Mammary epithelial cell (primary cell): ENCODE measurements at places on chromosomes 1 and 21.
A peak's percentile ranks its signal among the peaks of the same experiment; 100 is the strongest.

DNA sequence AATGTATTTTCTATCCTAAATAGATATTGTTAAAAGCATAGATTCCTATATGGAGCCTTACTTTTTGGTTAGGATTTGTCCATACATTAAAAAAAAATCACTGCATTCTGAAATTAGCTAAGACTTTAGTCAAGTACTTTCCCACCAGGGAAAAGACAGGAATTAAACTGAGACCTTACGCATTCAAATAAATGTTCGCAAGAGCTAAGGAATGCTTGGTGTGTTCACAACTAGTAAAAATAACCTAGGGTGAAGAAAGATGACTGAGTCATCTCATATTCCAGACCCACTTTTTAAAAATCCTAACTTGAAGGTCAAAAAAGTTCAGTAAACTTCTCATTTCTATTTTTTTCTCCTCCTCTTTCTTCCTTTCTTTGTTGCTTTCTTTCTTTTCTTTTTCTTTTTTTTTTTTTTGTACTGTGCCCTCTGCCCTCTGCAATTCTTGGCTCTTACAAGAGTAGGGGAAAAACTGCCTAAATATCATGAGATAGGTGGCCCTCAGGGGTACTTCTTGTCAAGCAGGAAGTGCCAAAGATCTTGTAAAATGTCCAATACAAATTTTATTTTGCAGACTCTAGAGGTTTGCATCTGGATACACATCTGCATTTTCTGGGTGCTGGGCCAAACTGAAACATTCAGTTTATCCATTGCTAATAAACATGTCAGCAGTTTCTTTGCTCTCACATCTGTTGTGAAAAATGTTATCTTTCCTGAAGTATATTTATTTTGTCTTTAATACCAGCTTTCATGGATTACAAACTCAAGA, 121.4 kb upstream of the GORAB start:
- peak; percentile 17 for DNase-seq

DNA sequence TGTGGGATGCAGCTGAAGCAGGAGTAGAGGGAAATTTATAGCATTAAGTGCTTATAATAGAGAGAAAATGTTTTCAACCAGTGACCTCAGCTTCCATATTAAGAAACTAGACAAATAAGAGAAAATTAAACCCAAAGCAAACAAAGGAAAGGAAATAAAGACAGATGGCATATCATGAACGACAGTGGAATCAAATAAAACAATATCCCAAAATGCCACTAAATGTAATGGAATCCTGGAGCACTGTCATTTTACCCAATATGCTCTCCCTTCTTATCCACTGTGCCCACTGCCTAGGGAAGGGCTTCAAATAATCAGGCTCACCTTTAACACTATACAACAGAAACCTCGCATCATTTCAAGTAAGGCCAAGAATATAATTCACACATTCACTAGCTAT, 12.4 kb upstream of the CCN1 start:
- DNase-seq: no peak

- no peak for DNase-seq
Measured at GRCh38 chr1:171207377-171207776, 22.3 kb downstream of the FMO2 start.

- peak; percentile 43 for DNase-seq
Measured at GRCh38 chr1:17437580-17438317, 1.7 kb downstream of the RCC2 start.

- DNase-seq: no peak
Measured at GRCh38 chr1:5971471-5972197, 20.6 kb downstream of the NPHP4 start.

- DNase-seq: peak; percentile 96
Measured at GRCh38 chr1:85611856-85612255, 31.3 kb downstream of the CCN1 start.

- DNase-seq: no peak
Measured at GRCh38 chr21:30579346-30579745, 10.9 kb downstream of the KRTAP22-2 start.

DNA sequence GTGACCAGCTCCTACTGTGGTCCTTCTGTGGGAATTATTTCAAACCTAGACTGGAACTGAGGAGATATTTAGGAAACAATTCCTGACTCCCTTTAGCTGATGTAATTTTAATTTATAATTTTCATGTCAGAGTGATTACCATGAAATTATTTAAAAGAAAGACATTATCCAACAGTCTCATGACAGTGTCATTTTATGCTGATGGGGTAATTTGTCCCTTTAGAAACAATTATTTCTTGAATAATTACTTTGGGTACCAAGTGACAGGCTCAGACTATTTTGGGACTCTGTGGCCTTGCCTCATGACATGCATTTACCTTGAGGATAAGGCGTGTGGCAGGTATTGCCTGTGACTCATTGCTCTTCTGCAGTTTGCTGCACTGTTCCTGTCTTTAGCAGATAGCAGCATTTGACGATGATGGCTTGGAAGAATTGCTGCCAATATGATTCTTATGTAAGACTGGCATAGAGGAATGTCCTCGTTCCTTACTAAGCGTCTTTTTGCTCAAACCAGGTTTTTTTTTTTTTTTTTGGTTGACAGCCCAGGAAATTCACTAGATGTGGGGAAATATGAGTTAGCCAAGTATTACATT, 206.0 kb upstream of the HMCN1 start:
- DNase-seq: peak; percentile 53

DNA sequence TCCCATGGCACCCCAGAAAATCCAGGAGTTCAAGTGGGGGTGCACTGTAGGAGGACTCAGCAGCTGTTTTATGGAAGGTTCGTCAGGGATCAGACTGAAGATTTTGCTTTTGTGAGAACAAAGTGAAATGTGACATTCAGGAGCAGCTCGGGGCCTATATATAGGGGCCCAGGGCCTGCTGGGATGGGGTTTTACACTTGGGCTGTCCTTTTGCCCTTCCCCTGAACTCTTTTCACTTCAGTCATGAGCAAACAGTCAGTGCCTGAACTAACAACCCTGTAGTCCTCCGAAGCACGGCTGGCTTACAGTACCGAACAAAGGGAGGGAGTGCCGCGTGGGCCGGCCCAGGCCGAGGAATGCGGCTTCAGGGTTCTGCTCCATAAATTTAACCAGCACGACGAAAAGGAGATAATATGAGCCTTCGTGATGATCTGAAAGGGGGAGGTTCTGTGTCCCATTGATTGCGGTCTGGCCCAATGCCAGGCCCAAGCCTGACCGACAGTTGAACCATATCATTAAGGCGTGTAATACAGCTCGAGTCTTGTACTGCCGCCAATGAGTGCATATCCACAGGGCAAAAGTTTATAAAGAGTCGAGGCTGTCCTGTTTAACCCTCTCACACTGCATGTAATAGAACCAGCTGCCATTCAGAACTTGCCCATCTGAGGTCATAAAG, 139.9 kb downstream of the DHRS3 start:
- DNase-seq: peak; percentile 96

DNA sequence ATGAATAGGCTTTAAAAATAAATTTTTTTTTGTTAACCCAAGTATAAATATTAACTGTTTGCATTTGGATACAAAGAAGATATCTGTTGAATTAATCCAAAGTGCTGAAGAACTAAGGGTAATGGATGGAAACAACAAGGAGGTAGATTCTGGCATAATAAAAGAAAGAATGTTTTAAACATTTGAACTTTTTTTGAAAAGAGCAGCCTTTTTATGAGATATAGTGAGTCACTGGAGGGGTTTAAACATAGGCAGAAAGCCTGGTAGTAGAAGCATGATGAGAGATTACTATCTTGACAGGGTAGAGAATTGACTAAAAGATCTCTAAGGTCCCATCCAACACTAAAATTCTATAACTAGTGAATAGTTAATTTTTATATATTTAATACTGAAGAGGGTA, 2.7 kb downstream of the MIER1 start:
- no peak for DNase-seq

DNA sequence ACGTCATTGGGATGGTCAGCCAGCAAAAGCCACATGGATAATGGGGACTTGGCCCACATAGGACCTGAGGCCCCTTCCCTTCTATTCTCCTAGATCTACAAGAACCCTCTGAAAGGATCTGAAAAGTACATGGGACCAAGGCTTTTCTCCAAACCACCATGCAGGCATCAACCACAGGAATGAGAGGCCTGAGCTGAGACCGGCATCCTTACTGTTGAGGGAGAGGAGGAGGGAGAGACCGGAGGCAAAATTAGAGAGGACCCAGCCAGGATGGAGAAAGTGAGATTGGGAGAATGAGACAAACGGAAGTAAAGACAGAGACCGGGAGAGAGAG, 281.7 kb downstream of the RRAGC start:
- DNase-seq: no peak

DNA sequence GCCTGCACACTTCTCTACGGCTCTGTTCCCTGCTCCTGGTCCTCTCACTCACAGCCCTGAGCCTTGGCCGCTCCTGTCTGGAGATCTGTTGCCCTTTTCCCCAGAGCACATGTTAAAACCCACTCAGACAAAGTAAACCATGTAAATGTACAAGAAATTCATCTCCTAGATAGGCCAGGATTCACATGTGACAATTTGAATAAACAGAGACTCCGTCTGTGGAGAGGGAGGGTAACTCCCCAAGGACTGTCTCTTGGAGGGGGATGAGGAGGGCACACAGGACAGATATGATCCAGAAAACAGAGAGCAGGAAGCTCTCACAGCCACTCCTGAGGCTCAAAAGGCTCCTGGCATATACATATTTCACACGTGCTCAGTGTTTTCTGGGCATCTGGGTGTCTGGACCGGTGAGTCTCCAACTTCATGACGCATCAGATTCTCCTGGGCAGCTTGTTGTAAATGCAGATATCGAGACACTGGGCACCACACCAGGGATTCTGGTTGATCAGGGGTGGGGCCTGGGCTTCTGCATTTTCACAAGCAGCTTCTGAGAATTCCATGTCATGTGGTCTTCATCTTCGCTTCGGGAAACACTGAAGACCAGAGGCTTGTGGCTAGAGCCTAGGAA, 6.4 kb upstream of the KAZN start:
- no peak for DNase-seq

- DNase-seq: no peak
Measured at GRCh38 chr1:29532285-29532684, 296.0 kb downstream of the PTPRU start.

DNA sequence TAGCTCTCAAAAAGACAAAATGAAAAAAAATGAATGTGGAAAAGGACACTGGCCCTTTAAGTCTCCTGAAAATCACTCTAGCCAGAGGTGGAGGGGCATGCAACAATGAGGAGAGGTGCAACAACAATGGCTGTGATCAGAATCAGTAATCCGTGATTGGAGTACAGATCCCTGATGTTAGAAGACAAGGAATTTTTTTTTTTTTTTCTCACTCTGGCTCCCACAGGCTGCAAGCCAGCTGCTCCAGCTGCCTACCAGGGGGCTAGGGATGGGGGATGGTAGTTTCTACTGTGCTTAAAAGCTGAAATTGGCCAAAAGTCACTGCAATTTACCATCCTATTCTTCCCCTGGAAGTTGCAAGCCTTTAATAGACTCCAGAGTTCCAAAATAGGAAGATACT, 54.5 kb downstream of the STYXL2 start:
- no peak for DNase-seq
